Activated naive CD4-positive, alpha-beta T cell treated with Interleukin-2 at 50 U/mL for 16 hours (primary cell): ENCODE measurements at places on chromosomes 11 and 22.

DNA sequence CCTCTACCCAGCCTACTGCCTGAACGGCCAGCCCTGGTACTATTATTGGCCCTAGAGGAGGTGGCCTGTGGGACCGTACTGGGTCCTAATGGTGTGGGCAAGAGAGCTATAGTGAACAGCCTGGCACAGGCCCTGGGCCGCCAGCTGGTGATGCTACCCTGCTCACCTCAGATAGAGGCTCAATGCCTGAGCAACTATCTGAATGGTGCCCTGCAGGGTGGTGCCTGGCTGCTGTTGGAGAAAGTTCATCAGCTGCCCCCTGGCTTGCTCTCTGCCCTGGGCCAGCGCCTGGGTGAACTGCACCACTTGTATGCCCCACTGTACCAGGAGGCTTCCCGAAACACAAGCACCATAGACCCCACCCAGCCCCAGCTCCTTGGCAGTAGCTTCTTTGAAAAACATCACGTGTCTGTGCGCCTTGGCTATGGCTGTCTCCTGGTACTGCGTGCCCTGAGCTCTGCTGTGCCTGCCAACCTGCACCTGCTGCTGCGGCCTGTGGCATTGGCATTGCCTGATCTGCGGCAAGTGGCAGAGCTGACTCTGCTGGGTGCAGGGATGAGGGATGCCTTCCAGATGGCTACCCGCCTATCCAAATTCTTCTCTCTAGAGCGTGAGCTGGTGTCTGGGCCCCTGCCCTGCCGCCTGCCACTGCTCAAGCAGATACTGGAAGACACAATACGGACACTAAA lies 49.0 kb downstream of the DNHD1 start:
- DNase-seq, result no peak

DNA sequence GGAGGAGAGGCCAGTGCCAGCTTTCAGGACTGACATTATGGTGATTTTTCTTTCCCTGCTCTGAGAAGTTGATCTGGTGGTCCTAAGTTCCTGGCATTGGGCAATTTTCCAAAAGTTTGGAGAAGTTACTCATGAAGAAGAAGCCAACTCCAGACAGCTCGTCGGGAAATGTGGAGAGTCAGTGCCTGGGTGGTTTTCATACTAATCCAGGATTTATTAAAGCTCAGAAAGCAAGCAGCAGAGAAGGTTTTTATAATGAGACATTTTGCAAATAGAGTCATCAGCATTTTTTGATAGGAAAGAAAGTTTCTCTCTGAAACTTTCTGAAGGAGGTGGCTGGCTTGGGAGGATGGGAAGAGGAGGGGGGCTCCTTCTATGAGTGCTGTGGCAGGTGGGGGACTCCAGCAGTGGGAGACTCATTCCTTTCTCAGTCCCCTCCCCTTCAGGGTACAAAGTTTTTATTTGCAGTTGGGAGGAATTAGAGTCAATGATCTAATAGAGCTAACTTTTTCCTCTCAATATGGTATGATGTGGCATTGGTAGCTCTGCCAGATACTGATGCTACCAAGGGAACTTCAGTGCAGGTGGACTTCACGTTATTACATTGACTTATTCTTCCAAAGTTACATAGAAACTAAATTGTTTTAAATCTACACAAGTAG lies 55.4 kb downstream of the LIF start:
- no peak for DNase-seq

DNA sequence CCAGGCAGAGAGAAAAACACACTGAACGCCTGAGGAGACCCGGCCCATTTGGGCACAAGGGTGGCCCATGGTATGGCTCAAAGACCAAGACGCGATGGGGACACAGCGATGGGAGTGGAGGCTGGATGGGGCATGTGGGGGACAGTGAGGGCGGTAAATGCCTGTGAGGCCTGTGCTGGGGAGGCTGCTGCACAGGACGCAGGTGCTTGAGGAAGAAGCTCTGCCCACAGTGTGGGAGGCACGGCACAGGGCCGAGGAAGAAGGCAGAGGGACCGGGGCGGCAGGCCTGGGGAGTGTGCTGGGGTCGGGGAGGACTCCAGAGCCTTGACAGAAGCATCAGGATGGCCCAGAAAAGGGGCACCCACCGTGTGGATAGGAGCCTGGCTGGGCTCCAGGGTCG lies 75.9 kb upstream of the WNT11 start:
- no peak for DNase-seq

DNA sequence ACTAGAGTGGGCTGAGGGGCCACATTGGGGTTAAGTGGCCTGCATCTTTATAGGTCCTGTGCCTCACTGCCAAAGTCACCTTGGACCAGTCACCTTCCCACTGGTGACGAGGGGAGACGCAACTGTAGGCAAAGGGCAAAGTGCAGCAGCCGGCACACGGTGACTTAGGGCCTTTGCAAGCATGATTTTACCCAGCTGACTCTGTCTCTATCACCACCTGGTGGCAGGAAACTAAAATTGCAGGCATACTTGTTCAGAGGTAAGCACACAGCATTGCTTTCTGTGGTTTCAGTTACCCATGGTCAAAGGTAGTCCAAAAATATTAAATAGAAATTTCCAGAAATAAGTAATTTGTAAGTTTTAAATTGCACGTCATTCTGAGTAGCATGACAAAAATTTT lies 1164.4 kb downstream of the BRD1 start:
- no peak for DNase-seq

DNA sequence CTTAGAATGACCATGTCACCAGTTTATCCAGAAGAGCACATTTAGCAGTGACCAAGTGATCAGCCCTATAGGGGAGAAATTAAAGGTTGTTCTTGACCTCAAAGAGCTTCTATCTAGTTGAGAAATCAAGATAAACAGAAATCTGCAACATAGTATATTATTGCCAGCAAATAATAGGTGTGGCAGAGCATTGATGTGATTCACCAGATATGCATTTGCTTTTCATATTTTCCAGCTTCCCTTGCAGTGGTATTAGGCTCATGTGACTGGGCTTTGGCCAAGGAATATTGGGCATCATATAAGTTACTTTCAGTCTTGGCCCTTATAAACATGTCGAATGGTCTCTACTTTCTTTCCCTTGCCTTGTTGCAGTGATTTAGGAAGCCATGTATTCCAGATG lies 34.5 kb downstream of the COMMD9 start:
- DNase-seq, result no peak

DNA sequence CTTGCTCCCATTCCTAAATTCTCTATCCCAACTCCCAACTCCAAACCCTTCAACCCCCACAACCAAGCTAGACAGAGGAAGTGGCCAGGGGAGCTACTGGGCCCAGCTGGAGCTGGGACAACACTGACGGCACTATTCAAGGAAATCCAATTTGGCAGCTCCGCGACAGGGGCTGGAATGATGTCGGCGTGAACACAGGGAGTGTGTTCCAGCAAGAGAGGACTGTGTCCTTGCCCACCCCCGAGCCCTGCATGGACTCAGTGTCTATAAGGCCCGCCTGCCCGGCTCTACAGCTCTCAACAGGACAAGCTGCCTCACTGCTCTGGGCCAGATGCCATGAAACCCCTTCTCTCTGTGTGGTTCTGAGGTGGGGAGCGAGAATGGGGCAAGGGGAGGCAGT lies 11.3 kb downstream of the PCSK7 start:
- DNase-seq, result no peak

GRCh38 chr22:46008836-46009596 lies 32.1 kb upstream of the WNT7B start:
- no peak for DNase-seq
